ENCODE measurements at places on chromosomes 3 and 15. TPM values are rescaled to one million over a fixed set of nuclear protein-coding genes. Genes with fewer than 3 reads are reported as not detected.

CFAP91 gene
- 0.20 TPM for total RNA-seq

WDR93 gene
- total RNA-seq, result not detected

SYNPR gene
- not detected for total RNA-seq

LRTM1 gene
- total RNA-seq, result not detected

TMC3 gene
- total RNA-seq, result not detected

EFCC1 gene
- total RNA-seq, result 0.73 TPM

ARL8B gene
- total RNA-seq, result 35.0 TPM

ST3GAL6 gene
- total RNA-seq, result 28.8 TPM

FAM3D gene
- not detected for total RNA-seq

TLR9 gene
- total RNA-seq, result not detected

PRSS50 gene
- not detected for total RNA-seq

FBLN2 gene
- 0.07 TPM for total RNA-seq

PLA2G4B gene
- total RNA-seq, result 0.89 TPM

TRIP4 gene
- 7.9 TPM for total RNA-seq

CHMP2B gene
- total RNA-seq, result 27.2 TPM

C3orf22 gene
- not detected for total RNA-seq

MUC20 gene
- total RNA-seq, result not detected

MGA gene
- total RNA-seq, result 13.0 TPM

ZNF620 gene
- 5.1 TPM for total RNA-seq

CTDSPL gene
- 14.7 TPM for total RNA-seq

MKRN2OS gene
- total RNA-seq, result not detected

Data from mammary microvascular endothelial cell (primary cell).